Immature natural killer cell (primary cell): ENCODE measurements at places on chromosomes 4 and X. TPM values are rescaled to one million over a fixed set of nuclear protein-coding genes. Genes with fewer than 3 reads are reported as not detected.

Gene ADGRG4
- polyA plus RNA-seq, result not detected

Gene DMRTC1B
- polyA plus RNA-seq, result not detected

Gene C1QTNF7
- polyA plus RNA-seq, result not detected

Gene NXF2B
- polyA plus RNA-seq, result not detected

Gene P2RY8
- 232 TPM for polyA plus RNA-seq

Gene MAGIX
- 2.2 TPM for polyA plus RNA-seq

Gene VEGFD
- polyA plus RNA-seq, result not detected

Gene TCEANC
- polyA plus RNA-seq, result 5.8 TPM

Gene CCDC149
- not detected for polyA plus RNA-seq

Gene NPY2R
- not detected for polyA plus RNA-seq

Gene SPANXN3
- polyA plus RNA-seq, result not detected

- H3K4me1 ChIP-seq, result no peaks in the 10 kb centered on the region
- no peak overlapping the region for H3K27ac ChIP-seq
- H3K36me3 ChIP-seq, result no peaks in the 10 kb centered on the region
- peaks cover 1% of the 10 kb centered on the region for H3K27me3 ChIP-seq
- DNase-seq, result no peak
Measured at GRCh38 chr4:112416464-112416863, 99.5 kb downstream of the NEUROG2 start.

DNA sequence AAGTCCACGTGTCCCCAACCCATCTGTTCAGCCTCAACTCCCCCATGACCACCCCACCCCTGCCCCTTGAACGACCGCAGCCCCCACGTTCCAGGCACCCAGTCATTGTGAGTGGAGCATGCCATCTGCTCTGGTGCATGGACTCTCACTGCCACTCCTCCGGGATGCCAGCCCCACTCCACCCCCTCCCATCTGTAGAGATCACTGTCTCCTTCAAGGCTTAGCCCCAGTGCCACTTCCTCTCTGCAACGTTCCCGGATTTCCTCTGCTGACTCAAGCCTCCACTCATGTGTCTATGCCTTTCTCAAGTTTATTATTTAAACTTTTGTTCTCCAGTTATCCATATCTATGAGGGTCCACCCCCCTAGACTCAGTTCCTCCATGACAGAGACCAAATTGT lies 54.0 kb downstream of the MAML3 start:
- H3K36me3 ChIP-seq, result no peaks in the 10 kb centered on the region
- no peak for DNase-seq
- no peak overlapping the region for H3K4me3 ChIP-seq
- peaks cover 52% of the 10 kb centered on the region for H3K4me1 ChIP-seq

- H3K27me3 ChIP-seq, result no peaks in the 10 kb centered on the region
- no peak overlapping the region for H3K27ac ChIP-seq
- H3K36me3 ChIP-seq, result no peaks in the 10 kb centered on the region
- DNase-seq, result no peak
Measured at GRCh38 chrX:6660567-6661264, 125.8 kb upstream of the VCX3A start.

- H3K4me1 ChIP-seq, result no peaks in the 10 kb centered on the region
- H3K27me3 ChIP-seq, result no peaks in the 10 kb centered on the region
- no peak for DNase-seq
- H3K36me3 ChIP-seq, result no peaks in the 10 kb centered on the region
- H3K27ac ChIP-seq, result no peak overlapping the region
Measured at GRCh38 chrX:30931920-30932319, 42.9 kb upstream of the TAB3 start.

DNA sequence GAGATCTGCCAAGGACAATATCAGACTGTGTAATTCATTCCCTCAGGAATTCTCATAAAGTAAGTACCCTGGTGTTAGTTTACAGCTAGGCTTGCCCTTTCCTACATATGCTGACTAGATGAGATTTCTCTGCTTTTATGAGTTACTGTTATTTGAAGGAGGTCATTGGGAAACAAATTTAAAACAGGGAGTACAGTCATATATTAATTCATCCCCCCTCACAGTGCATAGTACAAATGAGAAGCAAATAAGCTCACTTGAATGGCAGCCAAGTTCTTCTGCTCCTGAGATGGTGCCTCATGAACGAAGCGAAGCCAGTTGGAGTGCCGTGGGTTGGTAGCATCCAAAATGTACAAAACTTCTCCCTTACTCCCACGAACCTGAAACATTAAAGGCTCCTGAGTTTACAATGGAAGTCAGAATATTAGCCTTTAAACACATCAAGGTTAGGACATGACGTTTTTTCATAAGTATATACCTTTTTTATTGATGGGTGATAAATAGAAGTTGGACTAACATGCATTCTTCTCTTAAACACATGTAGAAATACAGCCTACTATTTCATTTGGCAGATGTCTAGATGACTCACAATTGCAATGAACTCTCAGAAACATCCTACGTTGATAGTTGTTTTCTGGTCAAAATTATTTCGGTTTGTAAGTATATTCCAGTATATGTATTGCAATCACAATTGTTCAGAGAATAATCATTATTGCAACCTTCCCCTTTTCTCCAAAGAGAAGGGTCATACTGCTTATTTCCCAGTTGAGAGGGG lies 69.2 kb downstream of the PRDM5 start:
- H3K27ac ChIP-seq, result no peak overlapping the region
- DNase-seq, result no peak
- no peak overlapping the region for H3K4me3 ChIP-seq
- H3K27me3 ChIP-seq, result no peaks in the 10 kb centered on the region
- H3K4me1 ChIP-seq, result no peaks in the 10 kb centered on the region

DNA sequence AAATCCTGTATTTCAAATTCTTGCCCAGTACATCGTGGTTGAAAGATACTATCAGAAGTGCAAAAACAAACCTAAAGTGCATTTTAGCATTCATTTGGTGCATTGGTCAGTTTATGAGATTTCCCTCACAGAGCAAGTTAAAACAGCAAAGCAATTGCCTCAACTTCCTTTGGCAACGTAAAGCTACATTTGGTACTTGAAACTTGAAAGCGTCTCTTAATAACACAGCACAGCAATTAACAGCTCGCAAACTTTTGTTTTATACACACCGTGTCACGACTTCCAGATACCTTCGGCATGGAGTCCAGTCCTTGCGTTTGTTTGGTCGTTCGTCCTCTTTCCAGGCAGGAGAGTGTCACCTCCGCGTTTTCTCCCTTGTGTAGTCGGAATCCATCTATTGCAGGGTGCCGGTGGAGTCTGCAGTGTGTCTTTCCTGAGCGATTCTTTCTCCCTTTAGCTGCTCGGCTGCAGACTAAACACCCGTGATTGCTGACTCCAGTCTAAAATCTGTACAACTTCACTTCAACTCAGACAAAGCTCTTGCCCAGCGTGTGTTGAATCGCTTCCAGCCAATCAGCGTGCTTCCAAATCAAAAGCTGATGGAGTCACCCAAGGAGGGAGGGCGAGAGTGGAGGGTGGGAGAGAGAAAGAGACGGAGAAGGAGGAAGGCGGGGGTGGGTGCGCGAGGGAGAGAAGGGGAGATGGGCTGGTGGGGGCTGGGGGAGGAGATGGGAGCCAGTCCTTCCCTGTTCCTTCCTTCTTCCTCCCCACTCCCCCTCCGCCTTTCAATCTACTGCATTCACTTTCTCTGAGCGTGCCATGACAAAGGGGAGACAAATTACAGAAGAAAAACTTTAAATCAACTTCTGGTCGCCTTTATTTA lies at the start of gene PCDH18:
Gene PCDH18, minus strand, starts transcription at position 509 of the 883 bp plus-strand sequence. Its CDS starts 406 bp downstream, at position 103.
- no peak within 1 kb of the TSS for H3K27ac ChIP-seq
- DNase-seq, result no peak
- H3K27me3 ChIP-seq, result no peaks in the 10 kb centered on the region
- no peaks in the 10 kb centered on the region for H3K4me1 ChIP-seq
- no peak within 1 kb of the TSS for H3K4me3 ChIP-seq

DNA sequence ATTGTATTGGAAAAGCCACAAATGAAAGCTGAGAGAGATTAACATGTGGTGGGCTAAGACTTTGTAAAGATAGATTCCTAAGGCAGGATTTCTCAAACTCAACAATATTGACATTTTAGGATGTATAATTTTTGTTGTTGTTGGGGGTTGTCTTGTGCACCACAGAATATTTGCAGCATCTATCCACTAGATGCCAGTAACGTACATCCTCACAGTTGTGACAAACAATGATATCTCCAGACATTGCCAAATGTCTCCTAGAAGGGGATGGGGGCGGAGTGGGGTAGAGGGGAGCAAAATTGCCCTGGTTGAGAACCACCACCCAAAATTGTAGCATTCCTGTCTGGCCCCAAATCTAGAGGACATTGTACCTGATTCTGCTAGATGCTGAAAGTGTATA lies 14.7 kb upstream of the CBR4 start:
- peaks cover 1% of the 10 kb centered on the region for H3K27me3 ChIP-seq
- peaks cover 6% of the 10 kb centered on the region for H3K4me1 ChIP-seq
- H3K27ac ChIP-seq, result no peak overlapping the region
- no peaks in the 10 kb centered on the region for H3K36me3 ChIP-seq

- H3K36me3 ChIP-seq, result no peaks in the 10 kb centered on the region
- H3K27me3 ChIP-seq, result peaks cover 4% of the 10 kb centered on the region
- DNase-seq, result no peak
- H3K4me1 ChIP-seq, result no peaks in the 10 kb centered on the region
- H3K4me3 ChIP-seq, result no peak overlapping the region
Measured at GRCh38 chr4:76753814-76754213, 144.1 kb downstream of the SOWAHB start.

GRCh38 chrX:47846040-47846439 lies 9.3 kb downstream of the ZNF81 start:
- H3K4me3 ChIP-seq, result no peak overlapping the region
- peaks cover 2% of the 10 kb centered on the region for H3K27me3 ChIP-seq
- peaks cover 21% of the 10 kb centered on the region for H3K4me1 ChIP-seq
- no peak overlapping the region for H3K27ac ChIP-seq
- no peaks in the 10 kb centered on the region for H3K36me3 ChIP-seq

DNA sequence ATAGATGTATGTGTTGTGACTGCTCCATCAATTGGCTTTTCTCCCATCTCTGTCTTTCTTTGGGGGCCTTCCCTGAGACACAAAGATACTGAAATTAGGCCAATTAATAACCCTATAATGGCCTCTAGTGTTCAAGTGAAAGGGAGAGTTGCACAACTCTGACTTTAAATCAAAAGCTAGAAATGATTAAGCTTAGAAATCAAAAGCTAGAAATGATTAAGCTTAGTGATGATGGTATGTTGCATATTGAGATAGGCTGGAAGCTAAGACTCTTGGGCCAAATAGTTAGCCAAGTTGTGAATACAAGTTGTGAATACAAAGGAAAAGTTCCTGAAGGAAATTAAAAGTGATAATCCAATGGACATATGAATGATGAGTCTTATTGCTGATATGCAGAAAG lies 452.9 kb upstream of the AGA start:
- no peak overlapping the region for H3K4me3 ChIP-seq
- DNase-seq, result no peak
- no peak overlapping the region for H3K27ac ChIP-seq
- no peaks in the 10 kb centered on the region for H3K4me1 ChIP-seq
- H3K36me3 ChIP-seq, result no peaks in the 10 kb centered on the region

DNA sequence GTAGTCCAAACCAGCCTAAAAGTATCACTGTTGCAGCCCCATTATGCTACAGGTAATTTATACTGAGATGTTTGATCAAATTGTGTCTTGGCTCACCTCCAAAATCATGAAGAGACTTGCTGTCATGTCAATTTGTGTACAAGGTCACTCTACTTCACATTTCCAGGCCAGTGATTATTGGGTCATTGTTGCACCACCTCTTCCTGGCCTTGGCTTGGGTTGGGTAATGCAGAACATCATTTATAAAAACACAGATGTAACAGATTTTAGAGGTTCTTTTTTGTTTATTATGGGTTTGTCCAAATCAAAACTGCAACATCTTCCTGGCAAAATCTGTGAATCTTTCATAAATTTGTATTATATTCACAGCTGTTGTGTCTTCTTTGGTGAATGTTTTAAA lies 459.5 kb downstream of the ANKRD50 start:
- H3K36me3 ChIP-seq, result no peaks in the 10 kb centered on the region
- no peak for DNase-seq
- H3K4me3 ChIP-seq, result no peak overlapping the region
- no peaks in the 10 kb centered on the region for H3K27me3 ChIP-seq
- no peak overlapping the region for H3K27ac ChIP-seq

- no peaks in the 10 kb centered on the region for H3K4me1 ChIP-seq
- H3K36me3 ChIP-seq, result no peaks in the 10 kb centered on the region
- no peak for DNase-seq
- peaks cover 3% of the 10 kb centered on the region for H3K27me3 ChIP-seq
Measured at GRCh38 chr4:15696866-15697265, 6.0 kb upstream of the BST1 start.

DNA sequence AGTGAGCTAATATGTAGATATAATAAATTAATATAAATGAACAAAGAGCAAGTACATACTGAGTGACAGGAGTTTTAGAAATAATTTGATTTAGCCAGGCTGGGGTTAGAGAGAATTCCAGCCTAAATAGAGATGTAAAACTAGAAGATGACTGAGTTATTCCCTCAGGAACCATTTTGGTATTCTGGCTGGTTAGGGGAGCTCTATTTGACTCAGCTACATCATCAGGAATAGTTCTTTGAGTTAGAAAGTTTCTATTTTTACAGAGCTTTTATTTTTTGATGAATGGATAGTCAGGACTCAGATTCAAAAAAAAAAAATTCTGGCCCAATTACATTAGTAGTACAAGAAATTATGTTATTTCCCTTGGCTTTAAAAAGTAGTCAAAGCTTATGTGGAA lies 180.4 kb upstream of the MID1 start:
- no peak for DNase-seq
- no peak overlapping the region for H3K27ac ChIP-seq
- H3K4me3 ChIP-seq, result no peak overlapping the region
- H3K4me1 ChIP-seq, result no peaks in the 10 kb centered on the region
- H3K36me3 ChIP-seq, result no peaks in the 10 kb centered on the region
